Activated CD8-positive, alpha-beta memory T cell treated with anti-CD3 and anti-CD28 coated beads, Interleukin-2, amount 50 U/mL, for 48 hours (primary cell): ENCODE measurements at places on chromosomes 2 and 18.

DNA sequence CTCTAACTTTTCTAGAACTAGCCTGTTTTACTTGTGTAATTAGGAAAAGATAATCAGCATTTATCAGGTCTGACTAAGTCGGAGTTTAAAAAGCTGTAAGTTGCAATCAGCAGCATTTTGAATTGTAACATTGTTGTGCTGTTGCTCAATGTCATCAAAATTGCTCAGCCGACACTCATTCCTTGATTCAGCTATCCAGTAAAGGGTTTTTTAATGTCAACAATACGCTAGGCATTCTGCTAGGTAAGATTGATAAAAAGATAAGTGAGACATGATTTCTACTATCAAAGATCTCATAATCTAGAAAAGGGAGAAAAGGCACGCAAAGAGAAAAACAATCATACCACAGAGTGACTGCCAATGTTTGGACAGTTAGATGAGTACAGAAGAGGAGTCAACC is 327.1 kb upstream of the CDH2 start:
- DNase-seq: no peak

DNA sequence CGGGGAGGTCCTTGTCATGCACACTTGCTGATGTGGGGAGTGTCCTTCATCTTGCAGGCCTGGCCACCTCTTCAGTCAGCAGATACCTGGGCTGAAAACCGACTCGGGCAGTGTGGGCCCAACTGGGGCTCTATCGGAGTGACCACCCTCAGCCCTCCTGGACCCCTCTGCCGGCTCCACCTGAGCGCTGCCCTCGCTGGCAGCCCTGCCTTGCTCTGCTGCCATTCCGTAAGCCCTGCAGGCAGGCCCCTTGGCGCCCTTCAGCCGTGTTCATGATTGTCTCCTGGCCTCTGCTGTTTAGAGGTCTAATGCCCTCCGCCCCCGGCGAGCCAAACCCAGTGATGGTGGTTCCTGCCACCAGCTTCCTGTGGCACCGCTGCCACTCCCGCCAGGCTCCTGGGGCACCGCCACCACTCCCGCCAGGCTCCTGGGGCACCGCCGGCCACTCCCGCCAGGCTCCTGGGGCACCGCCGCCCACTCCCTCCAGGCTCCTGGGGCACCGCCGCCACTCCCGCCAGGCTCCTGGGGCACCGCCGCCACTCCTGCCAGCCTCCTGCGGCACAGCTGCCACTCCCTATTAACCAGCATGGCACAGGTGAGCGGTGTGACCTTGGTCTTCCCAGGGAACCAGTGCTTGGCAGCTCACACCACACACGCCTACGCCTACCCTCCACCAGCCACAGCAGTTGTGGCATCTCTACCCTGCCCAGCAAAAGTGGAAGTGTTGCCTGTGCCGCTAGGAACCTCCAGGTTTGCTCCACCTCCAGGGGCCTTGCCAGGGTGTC is 15.9 kb downstream of the CAPN10 start:
- no peak for DNase-seq

GRCh38 chr2:215577356-215577755 is 141.5 kb upstream of the FN1 start:
- DNase-seq: no peak

DNA sequence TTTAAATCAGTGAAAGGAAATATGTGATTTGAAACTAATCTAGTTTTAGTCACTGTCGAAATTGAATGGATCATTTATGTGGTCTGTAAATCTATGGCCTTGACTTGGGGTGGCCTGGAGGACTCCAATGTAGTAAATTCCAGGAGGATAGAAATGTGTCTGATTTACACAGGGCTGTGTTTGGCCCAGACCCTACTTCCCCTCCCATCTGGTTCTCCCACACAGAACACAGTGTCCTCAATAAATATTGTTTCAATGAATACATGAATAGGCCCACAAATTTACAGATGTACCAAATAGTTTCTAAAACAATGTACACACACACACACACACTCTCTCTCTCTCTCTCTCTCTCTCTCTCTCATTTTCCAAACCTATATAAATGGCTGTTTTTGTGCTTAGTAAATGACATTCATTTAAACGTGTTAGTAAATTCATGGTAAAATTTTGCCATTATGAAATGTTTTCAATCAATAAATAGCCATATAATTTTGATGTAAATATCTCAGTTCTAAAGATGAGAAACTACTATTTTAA is 1.9 kb downstream of the CCDC68 start:
- no peak for DNase-seq

DNA sequence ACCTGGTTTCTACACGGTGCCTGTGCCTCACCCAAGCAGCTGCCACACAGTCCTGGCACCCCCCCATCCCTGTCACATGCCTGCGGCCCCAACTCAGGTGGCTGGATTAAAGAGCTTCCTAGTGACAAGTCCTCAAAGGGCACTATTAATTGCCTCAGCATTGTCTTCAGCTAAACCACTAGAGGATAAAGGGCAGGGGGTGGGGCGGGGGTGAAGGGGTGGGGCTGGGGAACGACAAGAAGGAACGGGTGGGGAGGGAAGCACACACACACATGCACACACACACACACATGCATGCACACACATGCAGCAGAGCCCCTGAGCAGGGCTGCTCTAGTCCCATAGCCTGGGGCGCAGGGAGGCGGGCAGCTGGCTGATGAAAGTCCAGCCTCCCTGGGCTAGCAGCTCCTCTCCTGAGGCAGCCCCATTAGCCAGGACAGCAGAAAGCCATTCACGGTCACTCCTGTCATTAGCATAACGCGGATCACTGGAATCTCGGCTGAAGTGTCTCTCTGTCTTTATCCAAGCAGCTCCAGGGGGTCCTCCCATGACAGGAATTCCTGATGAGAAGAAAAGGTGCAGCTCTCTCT is 7.4 kb upstream of the TEX261 start:
- DNase-seq: no peak

GRCh38 chr2:24711865-24712264 is 81.3 kb downstream of the PTRHD1 start:
- no peak for DNase-seq

DNA sequence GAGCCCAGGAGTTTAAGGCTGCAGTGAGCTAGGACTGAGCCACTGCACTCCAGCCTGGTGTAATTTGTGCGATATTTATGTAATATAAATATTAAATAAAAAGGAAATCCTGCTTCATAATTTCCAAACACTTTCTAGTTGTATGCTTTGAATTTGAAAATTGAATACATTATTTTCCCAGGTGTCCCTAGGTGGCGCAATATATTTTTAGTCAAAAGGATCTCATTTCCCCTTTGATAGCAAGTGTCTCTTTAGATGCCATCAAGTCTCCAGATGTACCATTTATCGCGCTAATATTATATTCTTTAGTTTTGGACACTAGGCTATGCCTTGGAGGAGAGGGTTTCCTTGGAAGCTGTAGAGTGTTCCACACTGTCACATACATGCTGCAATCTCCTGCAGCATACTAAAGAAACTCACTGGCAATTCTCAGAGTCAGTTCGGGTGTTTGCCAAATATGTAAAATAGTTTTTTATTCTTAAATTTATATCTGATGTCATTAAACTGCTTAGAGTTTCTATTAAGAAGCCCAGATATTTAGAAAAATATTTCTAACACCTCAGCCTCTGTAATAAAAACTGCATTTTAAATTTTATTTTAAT is 5.6 kb upstream of the WDR7 start:
- no peak for DNase-seq
